ENCODE measurements at places on chromosomes 16 and 17.

DNA sequence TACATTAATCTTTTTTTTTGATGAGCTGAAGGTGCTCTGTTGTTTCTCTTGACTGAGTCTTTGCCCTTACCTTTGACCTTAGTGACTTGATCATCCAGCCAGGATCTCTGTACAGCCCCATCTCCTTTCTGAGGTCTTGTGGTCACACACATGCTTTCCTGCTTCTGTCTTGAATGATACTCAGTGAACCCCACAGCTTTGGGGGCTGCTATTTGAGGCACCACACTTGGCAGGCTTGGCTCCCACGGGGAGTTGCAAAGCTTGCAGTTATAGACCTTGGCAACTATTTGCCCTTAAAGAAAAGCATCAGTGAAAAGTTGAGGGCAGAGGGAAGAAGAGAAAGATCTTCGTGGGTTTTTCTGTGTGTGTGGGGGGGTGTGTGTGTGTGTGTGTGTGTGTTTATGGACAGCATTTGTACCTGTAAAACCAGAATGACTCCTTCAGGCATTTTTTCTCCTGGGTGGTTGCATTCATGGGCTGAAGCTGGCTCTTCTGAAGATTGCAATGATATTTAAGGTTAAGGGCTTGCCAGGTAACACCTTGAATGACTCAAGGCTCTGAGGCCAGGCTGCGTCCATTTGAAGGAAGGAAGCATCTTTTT is 101.6 kb downstream of the MSI2 start:
- no peak for DNase-seq

GRCh38 chr17:78234261-78234865 is 2.9 kb downstream of the TMEM235 start:
- no peak for DNase-seq

GRCh38 chr16:3050487-3050886 is 4.1 kb downstream of the MMP25 start:
- DNase-seq = no peak

GRCh38 chr17:11948789-11949188 is 48.5 kb downstream of the ZNF18 start:
- no peak for DNase-seq

DNA sequence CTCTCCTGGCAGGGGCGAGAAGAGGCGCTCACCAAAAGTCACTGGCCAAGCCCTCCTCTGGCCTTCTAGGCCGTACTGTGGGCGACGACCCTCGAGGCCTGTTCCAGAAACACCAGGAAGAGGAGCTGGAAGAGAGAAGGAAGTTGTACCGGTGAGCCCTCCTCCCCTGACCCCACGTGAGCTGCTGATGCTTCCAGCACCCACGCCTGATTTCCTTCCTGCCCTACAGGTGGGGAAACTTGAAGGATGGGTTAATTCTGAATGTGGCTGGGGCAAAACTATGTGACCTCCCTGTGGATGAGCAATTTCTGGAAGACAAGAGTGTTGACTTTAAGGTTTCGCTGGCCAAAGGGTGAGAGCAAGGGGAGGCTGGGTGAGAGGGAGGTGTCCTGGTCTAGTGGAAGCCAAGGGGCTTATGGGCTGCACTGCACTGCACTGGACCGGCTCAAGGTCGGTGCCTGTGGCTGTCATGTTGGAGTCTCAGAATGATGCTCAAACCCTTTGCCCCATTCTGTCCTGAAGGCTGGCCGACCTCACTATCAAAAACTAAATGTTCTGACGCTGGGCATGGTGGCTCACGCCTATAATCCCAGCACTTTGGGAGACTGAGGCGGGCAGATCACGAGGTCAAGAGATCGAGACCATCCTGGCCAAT is 6.2 kb downstream of the C17orf100 start:
- DNase-seq = no peak

- no peak for DNase-seq
Measured at GRCh38 chr17:38727736-38728135, 2.4 kb upstream of the CISD3 start.

- no peak for DNase-seq
Measured at GRCh38 chr16:9645911-9646310, 536.3 kb downstream of the GRIN2A start.

DNA sequence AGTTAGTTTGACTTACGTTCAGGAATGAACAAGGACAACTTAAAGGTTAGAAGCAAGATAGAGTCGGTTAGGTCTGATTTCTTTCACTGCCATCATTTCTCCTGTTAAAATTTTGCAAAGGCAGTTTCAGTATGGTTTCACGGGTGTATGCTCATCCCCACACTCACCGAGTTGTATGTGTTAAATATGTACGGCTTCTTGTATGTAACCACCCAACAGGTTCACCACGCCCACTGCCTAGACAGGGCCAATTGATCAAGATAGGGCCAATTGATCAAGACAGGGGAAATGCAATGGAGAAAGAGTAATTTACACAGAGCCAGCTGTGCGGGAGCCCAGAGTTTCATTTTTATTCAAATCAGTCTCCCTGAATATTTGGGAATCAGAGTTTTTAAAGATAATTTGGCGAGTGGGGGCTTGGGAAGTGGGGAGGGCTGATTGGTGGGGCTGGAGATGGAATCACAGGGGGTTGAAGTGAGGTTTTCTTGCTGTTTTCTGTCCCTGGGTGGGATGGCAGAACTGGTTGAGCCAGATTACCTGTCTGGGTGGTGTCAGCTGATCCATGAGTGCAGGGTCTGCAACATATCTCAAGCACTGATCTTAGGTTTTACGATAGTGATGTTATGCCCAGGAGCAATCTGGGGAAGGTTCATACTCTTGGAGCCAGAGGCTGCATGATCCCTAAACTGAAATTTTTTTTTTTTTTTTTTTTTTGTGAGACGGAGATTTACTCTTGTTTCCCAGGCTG is 62.4 kb upstream of the PLCG2 start:
- DNase-seq = no peak

Data from D721Med (cell line).